ENCODE measurements at places on chromosomes 12 and 14.

DNA sequence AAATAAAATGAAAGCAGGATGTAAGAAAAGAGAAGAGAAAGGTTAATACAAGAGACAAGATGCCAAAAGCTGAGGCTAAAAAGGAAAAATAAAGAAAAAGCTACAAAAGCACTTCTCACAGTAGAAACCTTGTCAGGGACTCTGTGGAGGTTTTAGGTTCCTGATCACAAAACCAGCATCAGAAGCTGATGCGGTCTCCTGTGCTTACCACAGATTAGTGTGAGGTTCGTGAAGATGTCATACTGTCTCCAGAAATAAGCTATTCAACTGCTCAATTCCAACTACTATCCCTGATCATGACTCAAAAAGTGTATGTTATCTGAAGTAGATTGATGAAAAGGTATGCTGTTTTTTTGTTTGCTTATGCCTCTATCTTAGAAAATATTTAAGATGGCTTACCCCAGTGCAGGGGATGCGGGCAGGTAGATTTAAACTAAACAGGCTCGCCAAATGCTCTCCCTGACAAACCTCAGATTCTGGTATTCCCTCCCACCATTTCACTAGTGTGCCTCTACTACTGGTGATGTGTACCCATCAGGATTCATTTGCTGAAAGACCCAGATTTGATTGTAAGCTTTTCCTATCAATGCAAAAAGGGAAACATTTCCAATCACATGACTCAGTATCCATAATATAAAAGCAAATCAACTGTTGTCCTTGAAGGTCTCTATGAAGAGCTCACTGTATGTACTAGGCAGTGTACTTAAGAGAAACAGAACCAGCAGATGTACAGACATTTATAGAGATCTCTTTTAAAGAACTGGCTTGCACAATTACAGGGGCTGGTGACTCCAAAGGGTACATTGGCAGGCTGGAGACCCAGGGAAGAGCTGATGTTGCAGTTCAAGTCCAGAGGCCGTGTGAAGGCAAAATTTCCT, 169.5 kb upstream of the FOXN3 start:
- DNase-seq = no peak

DNA sequence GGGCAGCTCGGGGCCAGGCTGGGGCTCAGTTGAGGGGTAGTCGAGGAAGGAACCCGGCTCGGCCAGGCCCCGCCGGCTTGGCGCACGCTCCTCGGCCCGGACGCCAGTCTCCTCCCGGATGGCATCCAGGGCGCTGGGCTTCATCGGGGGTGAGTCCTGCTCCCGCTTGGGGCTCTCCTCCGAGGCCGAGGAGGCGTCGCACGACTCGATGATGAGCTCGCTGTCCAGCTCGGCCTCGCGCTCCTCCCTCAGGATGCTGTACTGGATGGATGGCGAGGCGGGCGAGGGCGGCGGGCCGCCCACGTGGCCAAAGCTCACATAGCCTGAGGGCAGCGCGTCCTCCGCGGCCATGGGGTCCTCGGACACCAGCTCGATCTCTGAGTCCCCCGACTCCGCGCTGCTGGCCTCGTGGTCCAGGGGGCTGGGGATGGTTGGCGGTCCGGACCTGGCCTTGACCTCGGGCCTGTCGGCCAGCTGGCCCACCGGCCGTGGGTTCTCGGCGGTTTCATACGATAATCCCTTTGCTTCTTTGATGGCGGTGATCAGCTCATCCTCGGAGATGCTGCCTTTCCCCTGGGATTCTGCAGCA, 143.4 kb downstream of the RTN1 start:
- DNase-seq = no peak

GRCh38 chr14:65373016-65373670, 39.4 kb upstream of the FUT8 start:
- no peak for DNase-seq

DNA sequence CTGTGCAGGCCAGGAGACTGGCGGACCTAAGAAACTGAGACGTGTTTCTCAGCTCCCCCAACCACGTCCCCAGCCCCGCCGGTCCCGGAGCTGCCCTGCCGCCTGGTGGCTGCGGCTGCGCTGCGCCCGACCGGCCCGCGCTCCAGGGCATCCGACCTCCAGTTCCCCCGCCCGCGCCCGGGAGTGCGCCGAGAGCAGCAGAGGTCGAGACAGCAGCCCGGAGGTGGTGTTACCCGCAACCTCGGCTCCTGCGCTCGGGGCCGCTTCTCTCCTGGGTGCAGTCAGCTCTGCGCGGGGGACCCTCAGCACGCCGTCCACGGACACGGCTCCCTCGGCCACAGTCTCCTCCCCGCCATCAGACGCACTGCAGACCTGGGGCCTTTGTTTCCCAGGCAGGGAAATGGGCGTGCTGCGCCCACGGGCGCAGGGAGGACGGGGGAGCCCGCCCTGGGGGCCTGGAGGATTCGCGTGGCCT, 21.6 kb upstream of the GPR132 start:
- peak; percentile 21 for DNase-seq

GRCh38 chr12:69000074-69000473, 67.1 kb upstream of the CPM start:
- no peak for DNase-seq

GRCh38 chr14:78417532-78417931, 247.4 kb downstream of the NRXN3 start:
- no peak for DNase-seq

GRCh38 chr12:100348657-100349454, 8.0 kb upstream of the SLC17A8 start:
- no peak for DNase-seq

- no peak for DNase-seq
These were observed 254.7 kb upstream of the TBX3 start for GRCh38 chr12:114938487-114939210.

GRCh38 chr12:18262514-18262913, 1.2 kb downstream of the PIK3C2G start:
- no peak for DNase-seq

DNA sequence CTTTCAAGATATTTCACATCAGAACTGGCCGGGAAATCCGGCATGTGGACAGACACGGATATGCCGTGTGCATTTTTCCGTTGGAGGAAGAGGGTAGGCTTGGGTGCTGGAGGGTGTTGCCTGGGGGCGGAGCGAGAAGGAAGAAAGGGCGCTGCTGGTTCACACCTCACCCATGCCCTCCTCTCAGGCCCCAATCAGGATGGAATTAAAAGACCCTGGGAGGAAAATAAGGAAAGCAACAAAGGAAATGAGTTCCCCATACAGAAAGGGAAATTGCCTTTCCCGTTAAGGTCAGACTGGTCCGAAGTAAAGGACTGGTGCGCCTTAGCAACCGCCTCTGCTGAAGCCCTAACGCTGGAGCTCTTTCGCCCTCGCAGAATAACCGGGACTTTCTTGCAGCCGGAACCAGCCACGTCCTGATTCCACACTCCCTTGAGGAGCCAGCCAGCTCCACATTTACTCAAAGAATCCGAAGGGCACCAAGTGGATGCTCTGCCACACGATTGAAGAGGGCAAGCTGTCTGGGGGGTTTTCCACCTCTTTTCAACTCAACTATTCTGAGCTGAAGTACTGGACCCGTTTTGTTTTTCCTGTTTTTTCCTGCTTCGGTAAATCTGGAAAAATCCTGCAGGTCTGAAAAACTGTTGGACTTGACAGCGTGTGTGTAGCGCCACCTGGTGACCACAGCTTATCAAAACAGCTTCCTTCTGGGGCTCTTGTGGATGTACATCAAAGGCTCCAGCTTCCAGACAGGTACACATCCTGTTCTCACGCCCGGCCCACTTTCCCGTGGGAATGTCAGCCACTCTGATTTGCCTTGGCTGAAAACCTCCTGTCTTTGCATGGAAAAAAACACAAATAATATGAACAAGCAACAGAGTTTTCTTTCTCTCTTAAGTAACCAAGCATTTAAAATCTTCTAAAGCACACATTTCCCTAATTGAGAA, 37.6 kb upstream of the BCL2L14 start:
- peak; percentile 26 for DNase-seq
